ENCODE measurements at places on chromosomes 7 and 10.

- DNase-seq, result no peak
Measured at GRCh38 chr10:108404155-108404554, 1239.6 kb upstream of the SORCS1 start.

- DNase-seq, result no peak
Measured at GRCh38 chr10:62815381-62816075, 638 bp downstream of the EGR2 start.

GRCh38 chr10:5971315-5971832 is 6.0 kb downstream of the IL15RA start:
- no peak for DNase-seq

DNA sequence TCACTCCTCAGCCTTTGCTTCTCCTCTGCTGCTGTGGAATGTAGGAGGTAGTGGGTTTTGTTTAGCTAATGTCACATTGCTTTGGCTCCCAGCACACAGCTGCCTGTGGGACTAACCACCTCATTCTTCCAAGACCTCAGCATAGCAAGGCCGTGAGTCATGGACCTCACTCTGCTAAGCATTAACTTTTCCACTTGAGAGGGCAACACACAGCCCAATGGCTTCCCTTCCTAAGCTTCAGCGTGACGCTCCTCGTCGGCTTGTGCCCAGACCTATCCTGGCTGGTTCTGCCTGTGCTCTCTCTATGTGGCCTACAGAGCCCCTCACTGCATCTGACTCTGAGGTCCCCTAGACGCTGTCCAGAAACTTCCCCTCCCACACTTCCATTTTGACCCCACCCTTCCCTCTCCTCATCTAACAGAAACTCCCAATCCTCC is 23.3 kb downstream of the MYOF start:
- peak; percentile 100 for DNase-seq

DNA sequence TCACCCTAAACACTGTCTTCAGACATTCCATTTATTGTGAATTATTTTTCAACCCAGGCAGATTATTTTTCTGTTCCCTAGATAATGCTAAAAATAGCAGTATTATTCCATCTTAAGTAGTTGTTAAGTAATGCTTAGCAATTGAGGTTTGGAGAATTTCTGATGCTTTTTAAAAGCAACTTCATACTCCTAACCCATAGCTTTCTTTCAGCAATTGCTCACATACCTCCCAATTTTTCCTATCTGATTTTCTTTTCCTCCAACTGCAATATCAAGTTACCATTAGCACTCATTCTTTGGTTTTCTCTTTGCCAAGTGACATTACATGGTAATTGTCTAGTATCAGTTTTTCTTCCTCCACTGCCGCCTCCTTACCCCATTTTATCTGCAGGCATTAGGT is 104.7 kb downstream of the GPR85 start:
- DNase-seq, result no peak

GRCh38 chr10:24034571-24034970 is 174.4 kb upstream of the KIAA1217 start:
- DNase-seq, result no peak

DNA sequence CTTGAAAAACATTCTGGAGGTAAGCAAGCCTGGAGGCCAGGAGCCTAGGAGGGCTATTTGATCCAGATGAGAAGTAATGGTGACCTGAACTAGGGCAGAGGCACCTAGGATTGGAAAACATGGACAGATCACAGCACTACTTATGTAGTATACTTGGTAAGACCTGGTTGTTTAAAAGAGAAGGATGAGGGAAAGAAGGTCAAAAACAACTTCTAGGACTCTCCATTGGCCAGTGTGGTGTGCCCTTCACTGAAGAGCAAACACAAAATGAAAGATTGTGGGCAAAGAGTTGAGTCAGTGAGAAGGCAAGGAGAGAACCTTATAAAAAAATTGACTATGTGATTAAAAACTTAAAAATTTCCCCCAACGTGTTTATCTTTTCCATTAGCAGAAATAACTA is 14.3 kb downstream of the ANKRD1 start:
- no peak for DNase-seq

- DNase-seq, result no peak
Measured at GRCh38 chr7:112257073-112257472, 50.6 kb downstream of the ZNF277 start.

- no peak for DNase-seq
Measured at GRCh38 chr10:5560817-5561703, 36.3 kb downstream of the CALML3 start.

DNA sequence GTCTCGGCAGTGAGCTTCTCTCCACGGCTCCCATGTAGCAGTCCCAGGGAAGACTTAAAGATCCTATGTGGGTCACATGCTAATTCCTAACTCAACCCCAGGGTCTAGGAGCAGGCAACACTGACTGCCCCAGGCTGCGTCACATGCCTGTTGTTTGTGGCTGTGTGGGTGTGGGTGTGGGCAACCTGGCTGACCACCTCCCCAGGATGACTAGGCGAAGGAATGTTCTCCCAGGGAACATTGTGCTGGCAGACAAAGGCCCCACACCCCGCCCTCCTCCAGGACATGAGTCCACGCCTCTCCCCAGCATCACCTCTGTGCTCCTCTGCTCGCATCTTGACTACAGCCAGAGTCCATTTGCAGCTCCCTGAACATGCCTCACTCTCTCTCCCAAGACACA is 30.3 kb downstream of the SLC29A3 start:
- DNase-seq, result no peak

DNA sequence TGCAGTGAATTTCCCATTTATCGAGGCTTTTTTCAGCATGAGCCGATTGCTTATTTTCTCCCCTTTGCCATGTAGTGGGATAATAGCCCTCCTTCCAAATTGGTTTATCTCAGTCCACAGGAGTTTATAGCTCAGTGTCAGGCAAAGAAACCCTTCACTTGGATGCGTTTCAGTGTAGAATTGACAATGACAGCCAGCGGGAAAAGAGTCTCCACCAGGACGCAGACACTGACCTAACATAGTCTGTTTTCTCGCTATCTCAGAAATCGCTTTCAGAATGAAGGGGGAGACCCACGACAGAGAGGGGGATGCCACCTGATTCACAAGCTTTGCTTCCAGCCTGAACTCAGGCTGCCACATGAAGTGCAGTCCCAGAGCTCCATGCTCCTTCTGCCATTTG is 43.5 kb upstream of the TCERG1L start:
- DNase-seq, result no peak

GRCh38 chr10:130928306-130928705 is 383.2 kb downstream of the TCERG1L start:
- no peak for DNase-seq
